Upper lobe of left lung (tissue), 6 donors: ENCODE measurements at places on chromosomes 13 and 19.
A peak's percentile ranks its signal among the peaks of the same experiment; 100 is the strongest.

DNA sequence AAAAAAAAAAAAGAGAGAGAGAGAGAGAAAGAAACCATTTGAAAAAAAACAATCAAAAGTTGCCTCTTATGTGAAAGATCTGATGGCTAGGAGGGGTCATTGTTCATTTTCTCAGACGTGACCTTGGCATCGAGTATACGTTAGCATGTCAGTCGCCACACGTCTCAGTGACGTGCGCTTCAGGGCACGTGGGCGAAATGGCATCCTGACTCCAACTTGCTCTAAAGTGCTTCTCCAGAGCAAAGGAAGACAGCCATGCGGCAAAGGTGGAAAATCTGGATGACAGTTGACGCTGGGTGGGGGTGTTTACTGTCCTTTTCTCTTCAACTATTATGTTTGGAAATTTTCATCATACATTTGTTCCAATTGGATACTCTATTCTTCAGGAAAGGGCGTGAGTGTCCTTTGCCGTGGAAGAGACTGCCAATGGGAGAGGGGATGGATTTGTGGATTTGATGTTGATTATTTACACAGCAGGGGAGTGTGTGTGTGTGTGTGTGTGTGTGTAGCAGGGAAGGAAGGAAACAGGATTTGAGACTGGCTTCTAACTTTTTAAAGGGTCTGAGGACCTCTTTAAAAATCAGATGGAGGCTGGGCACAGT, 25.0 kb downstream of the KLF2 start:
- DNase-seq = no peak
- H3K27me3 ChIP-seq = no peaks in the 10 kb centered on the region
- no peaks in the 10 kb centered on the region for H3K36me3 ChIP-seq
- H3K4me1 ChIP-seq = peaks cover 28% of the 10 kb centered on the region
- H3K27ac ChIP-seq = peak overlapping the region; percentile 78

- H3K27ac ChIP-seq = peak overlapping the region; percentile 42
- no peaks in the 10 kb centered on the region for H3K27me3 ChIP-seq
- H3K4me3 ChIP-seq = no peak overlapping the region
- peaks cover 45% of the 10 kb centered on the region for H3K36me3 ChIP-seq
Observed at GRCh38 chr19:55678121-55678671, 3.2 kb downstream of the EPN1 start.

GRCh38 chr19:4984438-4984990, 15.6 kb downstream of the KDM4B start:
- no peaks in the 10 kb centered on the region for H3K27me3 ChIP-seq
- peaks cover 73% of the 10 kb centered on the region for H3K4me1 ChIP-seq
- DNase-seq = no peak
- peak overlapping the region; percentile 57 for H3K27ac ChIP-seq
- H3K36me3 ChIP-seq = no peaks in the 10 kb centered on the region

DNA sequence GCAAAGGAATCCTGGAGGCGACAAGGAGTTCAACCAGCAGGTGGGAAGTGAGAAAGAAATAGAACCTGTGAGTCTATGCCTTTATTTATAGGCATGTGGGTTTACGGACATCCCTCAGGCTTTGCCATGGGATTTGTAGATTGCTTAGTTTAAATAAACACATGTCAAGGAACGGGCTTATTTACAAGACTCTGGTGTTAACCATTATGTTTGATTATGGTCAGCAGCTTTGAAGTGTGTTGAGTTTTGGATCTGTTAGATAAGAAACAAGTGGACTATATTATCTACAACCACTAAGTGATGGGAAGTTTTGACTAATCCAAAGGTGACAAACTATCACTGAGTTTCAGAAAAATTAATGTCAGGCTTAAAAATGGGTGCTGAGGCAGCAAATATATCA, 143.2 kb downstream of the SLITRK5 start:
- DNase-seq = no peak
- H3K27ac ChIP-seq = no peak overlapping the region
- no peaks in the 10 kb centered on the region for H3K4me1 ChIP-seq
- H3K27me3 ChIP-seq = no peaks in the 10 kb centered on the region

DNA sequence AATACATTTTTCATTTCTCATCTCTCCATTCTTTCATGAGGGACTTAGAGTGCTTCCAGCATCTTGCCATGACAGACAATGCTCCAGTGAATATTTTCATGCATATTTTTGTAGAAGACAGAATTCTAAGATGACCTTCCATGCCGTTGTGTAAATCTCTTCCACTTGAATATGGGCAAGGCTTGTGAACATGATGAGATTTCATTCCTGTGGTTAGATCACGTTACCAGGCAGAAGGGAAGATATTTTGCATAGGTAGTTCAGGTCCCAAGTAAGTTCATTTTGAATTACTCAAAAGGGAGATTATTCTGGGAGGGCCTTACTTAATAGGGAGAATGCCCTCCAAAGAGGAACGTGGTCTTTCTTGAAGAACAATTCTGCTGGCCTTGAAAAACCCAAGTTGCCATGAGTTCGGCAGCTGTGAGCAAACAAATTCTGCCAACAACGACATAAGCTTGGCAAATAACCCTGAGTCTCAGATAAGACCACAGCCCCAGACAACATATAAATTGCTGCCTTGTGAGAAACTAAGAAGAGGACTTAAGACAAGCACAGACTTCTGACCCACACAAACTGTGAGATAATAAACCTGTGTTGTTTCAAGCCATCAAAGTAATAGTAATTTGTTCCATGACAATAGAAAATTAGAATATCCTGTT, 400.5 kb upstream of the GPC6 start:
- H3K4me3 ChIP-seq = no peak overlapping the region
- H3K27me3 ChIP-seq = no peaks in the 10 kb centered on the region
- no peaks in the 10 kb centered on the region for H3K36me3 ChIP-seq
- H3K4me1 ChIP-seq = no peaks in the 10 kb centered on the region
- no peak overlapping the region for H3K27ac ChIP-seq

- H3K36me3 ChIP-seq = no peaks in the 10 kb centered on the region
- no peaks in the 10 kb centered on the region for H3K27me3 ChIP-seq
- no peak for DNase-seq
- H3K4me3 ChIP-seq = no peak overlapping the region
Observed at GRCh38 chr13:56317841-56318240, 822.9 kb upstream of the PRR20A start.

DNA sequence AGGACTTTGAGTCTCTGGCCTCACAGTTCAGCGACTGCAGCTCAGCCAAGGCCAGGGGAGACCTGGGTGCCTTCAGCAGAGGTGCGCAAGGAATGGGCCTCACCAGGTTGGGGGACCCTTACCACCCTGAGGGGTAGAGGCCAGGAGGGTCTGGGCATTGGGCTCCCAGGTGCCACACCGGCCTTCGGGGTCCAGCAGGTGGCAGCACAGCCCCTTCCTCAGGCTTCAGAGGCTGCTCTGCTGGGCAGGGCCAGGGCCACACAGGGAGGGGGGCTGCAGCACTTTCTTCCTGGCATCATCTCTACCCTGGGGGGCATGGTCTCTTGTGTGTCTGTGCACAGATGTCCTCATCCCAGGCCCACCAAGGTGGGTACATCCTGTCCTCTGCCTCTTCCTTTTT, 12.9 kb downstream of the PIN1 start:
- no peaks in the 10 kb centered on the region for H3K4me1 ChIP-seq
- no peak overlapping the region for H3K27ac ChIP-seq
- H3K27me3 ChIP-seq = no peaks in the 10 kb centered on the region
- H3K36me3 ChIP-seq = peaks cover 40% of the 10 kb centered on the region
- H3K4me3 ChIP-seq = no peak overlapping the region

DNA sequence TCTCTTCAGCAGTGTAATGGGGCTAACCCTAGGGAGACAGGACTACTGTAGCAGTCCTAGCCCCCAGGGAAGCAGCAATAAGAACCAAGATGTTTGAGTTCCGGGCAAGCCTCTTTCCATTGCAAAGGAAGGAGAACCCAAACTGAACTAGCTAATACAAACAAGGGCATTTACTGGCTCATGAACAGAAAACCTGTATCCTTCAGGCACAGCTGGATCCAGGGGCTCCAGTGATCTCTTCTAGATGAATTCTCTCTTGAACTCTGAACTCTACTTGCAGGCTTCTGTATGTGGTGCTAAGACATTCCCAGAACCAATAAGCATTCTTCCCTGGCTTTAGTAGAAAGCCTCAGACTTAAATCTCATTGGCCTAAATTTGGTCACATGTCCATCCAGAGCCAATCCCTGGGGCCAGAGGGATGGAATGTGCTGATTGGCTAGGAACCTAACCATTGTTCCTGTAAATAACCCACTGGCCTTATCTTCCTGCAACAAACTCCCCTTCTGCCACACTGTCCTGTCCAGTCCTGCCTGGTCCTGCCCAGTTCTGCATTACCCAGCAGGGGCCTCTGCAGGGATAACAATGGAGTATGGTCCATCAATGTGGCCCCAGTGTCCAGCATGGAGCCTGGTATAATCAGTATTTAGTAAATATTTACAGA, 3.9 kb upstream of the PODNL1 start:
- no peaks in the 10 kb centered on the region for H3K36me3 ChIP-seq
- H3K27ac ChIP-seq = no peak overlapping the region
- peaks cover 6% of the 10 kb centered on the region for H3K4me1 ChIP-seq
- no peak for DNase-seq

GRCh38 chr13:99652901-99653300, 151.6 kb downstream of the TM9SF2 start:
- no peaks in the 10 kb centered on the region for H3K36me3 ChIP-seq
- peaks cover 15% of the 10 kb centered on the region for H3K4me1 ChIP-seq
- no peak overlapping the region for H3K4me3 ChIP-seq
- H3K27me3 ChIP-seq = no peaks in the 10 kb centered on the region
- DNase-seq = no peak
- no peak overlapping the region for H3K27ac ChIP-seq

GRCh38 chr13:41286370-41286769, 23.0 kb upstream of the MTRF1 start:
- H3K27me3 ChIP-seq = no peaks in the 10 kb centered on the region
- no peaks in the 10 kb centered on the region for H3K36me3 ChIP-seq
- no peak for DNase-seq
- no peak overlapping the region for H3K27ac ChIP-seq
- H3K4me3 ChIP-seq = no peak overlapping the region

- no peaks in the 10 kb centered on the region for H3K36me3 ChIP-seq
- peaks cover 12% of the 10 kb centered on the region for H3K4me1 ChIP-seq
- no peaks in the 10 kb centered on the region for H3K27me3 ChIP-seq
- no peak for DNase-seq
- peak overlapping the region; percentile 24 for H3K4me3 ChIP-seq
Observed at GRCh38 chr19:6766357-6767080, 716 bp downstream of the SH2D3A start.

DNA sequence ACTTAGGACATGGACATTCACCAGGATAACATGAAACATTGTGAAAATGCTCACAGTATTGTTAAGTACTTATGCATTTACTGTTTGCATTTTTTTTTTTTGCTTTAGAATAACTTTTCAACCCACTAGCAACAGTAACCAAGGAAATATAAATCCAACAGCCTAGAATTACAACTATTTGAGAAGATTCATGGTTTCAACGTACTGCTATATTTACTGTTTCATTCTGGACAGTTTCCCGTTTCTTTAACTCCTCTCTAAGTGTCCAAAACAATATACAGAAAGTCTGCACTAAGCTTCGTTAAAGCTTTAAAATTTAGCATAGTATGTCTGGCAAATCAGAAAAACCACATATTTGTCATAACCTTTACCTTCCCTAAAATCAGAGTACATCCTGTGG, 2.7 kb downstream of the SMAD9 start:
- no peak overlapping the region for H3K4me3 ChIP-seq
- H3K4me1 ChIP-seq = no peaks in the 10 kb centered on the region
- no peak overlapping the region for H3K27ac ChIP-seq
- no peak for DNase-seq
- no peaks in the 10 kb centered on the region for H3K36me3 ChIP-seq

- H3K27me3 ChIP-seq = no peaks in the 10 kb centered on the region
- H3K4me3 ChIP-seq = no peak overlapping the region
- no peak overlapping the region for H3K27ac ChIP-seq
Observed at GRCh38 chr13:90943946-90944345, 403.5 kb upstream of the MIR17HG start.

DNA sequence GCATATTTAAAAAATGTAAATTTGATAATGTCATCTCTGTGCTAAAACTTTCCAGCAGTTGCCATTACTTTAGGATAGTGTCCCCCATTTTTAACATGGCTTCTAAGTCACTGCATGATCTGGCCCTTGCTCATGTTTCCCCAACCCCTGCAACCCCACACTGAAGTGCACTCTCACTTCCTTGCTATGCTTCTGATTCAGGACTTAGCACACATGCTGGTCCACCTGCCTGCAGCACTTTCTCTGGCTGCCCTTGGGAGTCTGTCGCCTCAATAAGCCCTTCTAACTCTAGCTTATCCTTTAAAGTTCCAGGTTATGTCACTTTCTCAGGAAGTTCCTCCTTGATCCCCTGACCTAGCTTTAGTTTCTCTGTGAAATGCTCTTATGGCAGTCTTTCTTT, 241.0 kb downstream of the POSTN start:
- DNase-seq = no peak
- no peak overlapping the region for H3K27ac ChIP-seq
- no peaks in the 10 kb centered on the region for H3K27me3 ChIP-seq
- H3K4me1 ChIP-seq = no peaks in the 10 kb centered on the region
- no peak overlapping the region for H3K4me3 ChIP-seq

DNA sequence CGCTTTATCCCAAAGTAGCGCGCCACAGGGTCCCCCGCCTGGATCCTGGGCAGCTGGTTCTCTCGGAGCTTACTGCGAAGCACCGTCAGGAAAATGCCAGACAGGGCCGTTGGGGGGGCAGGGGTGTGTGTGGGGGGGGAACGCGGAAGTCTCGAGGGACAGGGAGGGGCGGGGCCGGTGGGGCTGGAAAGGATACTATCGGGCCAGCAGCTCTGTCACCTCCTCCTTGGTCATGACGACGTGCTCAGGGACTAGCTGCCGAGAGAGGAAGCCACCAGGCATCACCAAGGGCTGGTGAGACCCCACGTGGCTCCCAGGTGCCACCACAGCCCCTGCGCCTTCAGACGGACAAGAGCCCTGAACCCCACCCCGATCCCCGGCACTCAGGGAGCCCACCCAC, 5.3 kb downstream of the POLR2E start:
- H3K4me3 ChIP-seq = no peak overlapping the region
- peaks cover 25% of the 10 kb centered on the region for H3K4me1 ChIP-seq
- peaks cover 17% of the 10 kb centered on the region for H3K36me3 ChIP-seq
- peak overlapping the region; percentile 49 for H3K27ac ChIP-seq
- no peak for DNase-seq

DNA sequence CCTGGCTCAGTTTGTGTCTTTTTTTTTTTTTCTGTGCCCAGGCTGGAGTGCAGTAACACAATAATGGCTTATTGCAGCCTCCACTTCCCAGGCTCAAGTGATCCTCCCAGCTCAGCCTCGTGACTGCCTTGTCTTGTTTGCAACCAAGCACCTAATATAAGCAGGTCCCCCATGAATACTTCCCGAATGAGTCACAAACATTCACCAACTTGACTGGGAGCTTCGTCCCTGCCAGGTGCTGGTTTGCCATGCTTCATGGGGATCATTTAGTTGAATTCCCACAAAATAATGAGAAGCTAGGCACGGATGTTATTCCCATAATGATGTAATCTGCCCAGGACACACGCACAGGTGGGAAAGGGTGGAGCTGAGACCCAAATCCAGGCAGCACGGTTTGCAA, 176.5 kb downstream of the CACNA1A start:
- H3K4me3 ChIP-seq = no peak overlapping the region
- H3K36me3 ChIP-seq = no peaks in the 10 kb centered on the region
- no peaks in the 10 kb centered on the region for H3K4me1 ChIP-seq
- no peak for DNase-seq
- no peak overlapping the region for H3K27ac ChIP-seq

- no peak for DNase-seq
- H3K36me3 ChIP-seq = no peaks in the 10 kb centered on the region
- H3K4me1 ChIP-seq = peaks cover 29% of the 10 kb centered on the region
- no peak overlapping the region for H3K27ac ChIP-seq
Observed at GRCh38 chr19:18710186-18710585, 26.7 kb downstream of the CRTC1 start.
